Ureter (tissue), 1 donor: ENCODE measurements at places on chromosomes 13 and 19.
A peak's percentile ranks its signal among the peaks of the same experiment; 100 is the strongest.

GRCh38 chr19:1311543-1312091 lies 25.9 kb downstream of the EFNA2 start:
- no peak for DNase-seq

- DNase-seq, result no peak
Measured at GRCh38 chr13:93942016-93942415, 537.5 kb downstream of the DCT start.

- no peak for DNase-seq
Measured at GRCh38 chr19:567296-567900, 5.0 kb upstream of the BSG start.

GRCh38 chr13:50664951-50665350 lies 178.5 kb downstream of the DLEU7 start:
- DNase-seq, result no peak

DNA sequence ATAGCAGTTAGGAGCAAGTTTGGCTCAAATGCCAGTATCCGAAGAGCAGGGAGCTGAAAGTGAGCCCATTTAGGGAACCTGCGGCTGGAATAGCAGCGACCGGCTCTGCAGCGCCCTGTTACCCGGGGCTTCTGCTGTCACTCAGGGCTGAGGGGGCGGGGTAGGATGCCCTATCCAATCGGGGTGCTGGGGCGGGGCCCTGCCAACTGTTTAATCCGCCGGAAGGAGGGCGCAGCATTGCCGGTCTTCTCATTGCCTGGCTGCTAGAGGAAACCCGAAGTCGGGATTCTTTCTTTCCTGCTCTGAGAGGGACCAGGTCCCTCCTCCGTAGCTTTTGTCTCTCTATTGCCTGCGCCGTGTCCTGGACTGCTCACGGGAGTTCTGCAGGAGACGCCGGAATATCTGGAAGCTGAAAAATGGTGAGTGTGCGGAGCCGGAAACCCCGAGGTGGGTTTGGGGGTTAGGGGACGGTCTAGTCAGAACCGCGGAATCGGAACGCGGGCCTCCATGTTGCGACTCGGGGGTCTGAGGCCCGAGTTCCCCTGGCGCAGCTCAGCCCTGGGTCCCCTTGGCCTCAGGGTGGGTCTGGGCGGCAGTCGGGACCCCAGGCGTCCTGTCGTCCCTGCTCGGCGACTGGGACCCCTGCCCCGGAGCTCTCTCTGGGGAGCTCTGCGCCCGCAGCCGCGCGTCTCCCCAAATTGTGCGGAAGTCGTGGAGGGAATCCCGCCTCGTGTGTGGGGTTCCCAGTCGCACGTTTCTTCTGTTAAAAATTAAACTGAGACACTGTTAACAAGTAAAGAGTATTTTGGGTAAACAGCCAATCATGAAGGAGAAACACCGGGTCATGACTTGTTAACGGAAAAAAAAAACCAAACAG lies 22.8 kb downstream of the ZNF763 start:
- peak; percentile 97 for DNase-seq

- DNase-seq, result no peak
Measured at GRCh38 chr13:71643448-71643860, 223.6 kb downstream of the DACH1 start.

DNA sequence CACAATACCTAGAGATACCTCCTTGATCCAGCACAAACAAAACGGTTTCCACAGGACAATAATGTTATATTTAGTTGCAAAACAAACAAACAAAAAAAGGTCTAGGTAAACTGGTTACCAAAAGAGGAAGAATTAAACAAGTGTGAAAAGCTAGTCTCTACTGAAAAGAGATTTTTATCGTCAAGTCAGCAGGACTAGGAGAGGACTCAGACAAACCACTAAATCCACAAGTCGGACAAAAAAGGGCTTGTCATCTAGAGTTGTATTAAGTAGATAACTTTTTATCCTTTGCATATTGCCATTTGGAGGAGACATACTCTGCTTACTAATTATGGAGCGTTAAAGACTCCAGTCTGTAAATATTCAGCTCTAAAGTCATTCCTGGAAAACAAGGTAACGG lies 9.9 kb upstream of the KPNA3 start:
- no peak for DNase-seq

GRCh38 chr13:50845211-50845610 lies 1.7 kb upstream of the DLEU7 start:
- no peak for DNase-seq

DNA sequence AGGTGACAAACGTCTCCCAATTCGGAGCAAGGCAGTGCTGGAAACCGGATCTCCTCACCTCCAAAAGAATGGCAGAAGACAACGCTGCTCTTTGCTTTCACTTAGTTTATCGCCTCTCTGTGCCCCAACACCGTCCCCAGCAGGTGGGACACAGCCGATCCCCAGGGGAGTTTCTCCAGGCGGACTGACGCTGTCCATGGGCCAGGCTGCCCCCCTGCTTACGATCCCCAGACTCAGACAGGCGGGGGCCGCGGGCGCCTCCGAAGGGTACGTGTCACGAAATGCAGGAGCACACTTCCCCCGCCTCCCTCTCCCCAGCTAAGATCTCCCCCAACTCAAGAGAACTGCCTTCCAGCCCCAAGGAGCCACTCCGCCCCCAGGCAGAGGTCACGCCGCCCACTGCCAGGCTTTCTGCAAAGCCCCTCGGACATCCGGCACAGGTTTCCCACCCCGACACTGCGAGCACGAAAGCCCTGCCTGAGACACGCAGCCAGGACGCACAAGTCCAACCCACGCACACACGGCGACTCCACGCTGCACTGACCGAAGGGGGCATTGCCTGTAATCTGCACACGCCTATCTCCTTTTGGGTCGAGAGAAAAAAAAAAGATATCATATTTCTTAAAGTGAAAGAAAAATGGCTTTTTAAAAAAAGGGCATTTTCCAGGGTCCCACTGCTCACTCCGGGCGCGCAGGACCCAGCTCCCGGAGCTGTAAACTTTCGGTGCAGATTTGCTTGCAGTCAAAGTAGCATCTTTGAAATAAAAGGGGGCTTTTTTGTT lies 2.0 kb downstream of the SPRY2 start:
- peak; percentile 74 for DNase-seq

- no peak for DNase-seq
Measured at GRCh38 chr19:36819130-36819630, 19.0 kb downstream of the ZNF790 start.

DNA sequence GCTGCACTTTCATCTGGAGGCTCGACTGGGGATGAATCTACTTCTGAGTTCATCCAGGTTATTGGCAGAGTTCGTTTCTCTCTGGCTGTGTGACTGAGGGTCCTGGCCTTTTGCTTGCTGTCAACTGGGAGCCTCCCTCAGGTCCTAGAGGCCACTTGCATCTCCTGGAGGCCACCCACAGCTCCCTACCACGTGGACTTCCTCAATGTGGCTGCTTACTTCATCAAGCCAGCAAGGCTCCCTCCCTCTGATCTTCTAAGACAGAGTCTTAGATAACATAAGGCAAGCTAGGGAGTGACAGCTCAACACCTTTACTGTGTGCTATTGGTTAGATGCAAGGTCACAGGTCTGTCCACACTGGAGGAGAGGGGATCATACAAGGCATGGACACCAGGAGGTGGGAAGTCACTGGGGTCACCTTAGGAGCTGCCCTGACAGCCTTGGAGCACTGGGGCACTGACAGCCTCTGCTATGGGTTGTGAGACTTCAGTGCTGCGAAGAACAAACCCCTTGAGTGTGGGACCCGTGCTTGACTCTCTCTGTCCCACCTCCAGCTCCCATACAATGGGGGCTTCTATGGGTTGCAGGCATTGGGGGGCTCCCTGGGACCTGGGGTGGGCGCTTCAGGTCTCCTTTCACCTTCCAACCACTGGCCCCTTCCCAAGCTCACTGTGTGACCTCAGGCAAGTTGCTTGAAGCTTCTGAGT lies 5.3 kb downstream of the FAM187B start:
- no peak for DNase-seq

- no peak for DNase-seq
Measured at GRCh38 chr19:4581666-4582553, 22.4 kb upstream of the SEMA6B start.

- DNase-seq, result no peak
Measured at GRCh38 chr19:45895519-45895972, 6.9 kb downstream of the MYPOP start.

DNA sequence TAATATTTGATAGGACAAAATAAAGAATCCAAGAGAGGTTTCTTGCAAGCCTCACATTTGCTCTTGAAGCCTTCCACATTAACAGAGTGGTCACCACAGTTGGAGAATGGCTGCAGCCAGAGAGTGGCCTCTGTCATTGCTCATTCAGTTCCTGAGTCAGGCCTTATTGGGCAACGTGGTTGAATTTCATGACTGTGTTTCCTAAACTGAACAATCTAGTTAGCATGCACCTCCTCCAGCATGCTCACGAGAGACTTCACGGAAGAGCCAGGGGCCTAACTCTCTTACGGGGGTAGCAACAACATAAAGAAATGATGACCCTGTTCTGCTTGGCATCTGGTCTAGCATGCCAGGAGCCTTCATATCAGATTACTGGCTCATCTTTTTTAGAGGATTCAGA lies 9.6 kb upstream of the UBL3 start:
- no peak for DNase-seq

DNA sequence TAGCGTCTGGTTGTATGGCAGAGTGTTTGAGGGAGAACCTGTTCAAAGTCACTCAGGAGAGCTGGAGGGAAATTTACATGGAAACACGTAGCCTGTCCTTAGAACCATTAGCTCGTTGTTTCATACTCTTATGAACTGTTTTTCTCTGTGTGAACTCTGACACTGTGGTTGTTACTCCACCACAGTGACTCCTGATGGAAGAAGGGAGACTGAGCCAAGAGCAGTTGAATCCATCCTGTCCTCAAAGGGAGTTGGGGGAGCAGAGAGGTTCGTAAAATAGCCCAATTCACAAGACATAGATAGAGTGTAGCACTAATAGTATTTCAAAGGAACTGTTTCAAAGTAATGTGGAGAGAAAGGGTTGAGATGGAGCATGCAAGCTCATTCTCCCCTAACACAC lies 964.8 kb downstream of the PCDH9 start:
- no peak for DNase-seq

DNA sequence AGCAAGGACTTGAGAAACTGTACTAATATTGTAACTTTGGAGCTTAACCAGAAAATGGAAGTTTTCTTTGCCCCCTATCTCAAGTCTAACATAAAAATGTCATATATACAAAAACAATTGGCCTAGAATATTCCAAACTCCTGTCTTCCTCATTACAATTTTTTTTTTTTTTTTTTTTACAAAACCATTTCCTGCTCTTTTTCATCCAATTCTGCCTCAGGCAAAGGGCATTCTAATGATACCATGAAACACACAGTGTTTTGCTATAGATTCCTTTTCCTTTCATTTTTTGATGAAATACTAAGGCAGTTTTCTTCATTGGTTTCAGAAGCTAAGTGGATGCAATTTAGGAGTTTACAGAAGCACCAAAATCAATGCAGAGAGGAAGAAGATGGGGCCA lies 119.7 kb downstream of the LHFPL6 start:
- DNase-seq, result no peak

GRCh38 chr13:31057403-31058033 lies 104.2 kb downstream of the HSPH1 start:
- DNase-seq, result no peak

GRCh38 chr19:4671185-4671851 lies 1.2 kb upstream of the MYDGF start:
- DNase-seq, result no peak

- DNase-seq, result peak; percentile 84
Measured at GRCh38 chr19:4713384-4713951, 10.2 kb downstream of the DPP9 start.

- no peak for DNase-seq
Measured at GRCh38 chr13:74732736-74733385, 598.7 kb upstream of the KLF12 start.

- peak; percentile 52 for DNase-seq
Measured at GRCh38 chr19:50510121-50510670, 795 bp downstream of the JOSD2 start.

DNA sequence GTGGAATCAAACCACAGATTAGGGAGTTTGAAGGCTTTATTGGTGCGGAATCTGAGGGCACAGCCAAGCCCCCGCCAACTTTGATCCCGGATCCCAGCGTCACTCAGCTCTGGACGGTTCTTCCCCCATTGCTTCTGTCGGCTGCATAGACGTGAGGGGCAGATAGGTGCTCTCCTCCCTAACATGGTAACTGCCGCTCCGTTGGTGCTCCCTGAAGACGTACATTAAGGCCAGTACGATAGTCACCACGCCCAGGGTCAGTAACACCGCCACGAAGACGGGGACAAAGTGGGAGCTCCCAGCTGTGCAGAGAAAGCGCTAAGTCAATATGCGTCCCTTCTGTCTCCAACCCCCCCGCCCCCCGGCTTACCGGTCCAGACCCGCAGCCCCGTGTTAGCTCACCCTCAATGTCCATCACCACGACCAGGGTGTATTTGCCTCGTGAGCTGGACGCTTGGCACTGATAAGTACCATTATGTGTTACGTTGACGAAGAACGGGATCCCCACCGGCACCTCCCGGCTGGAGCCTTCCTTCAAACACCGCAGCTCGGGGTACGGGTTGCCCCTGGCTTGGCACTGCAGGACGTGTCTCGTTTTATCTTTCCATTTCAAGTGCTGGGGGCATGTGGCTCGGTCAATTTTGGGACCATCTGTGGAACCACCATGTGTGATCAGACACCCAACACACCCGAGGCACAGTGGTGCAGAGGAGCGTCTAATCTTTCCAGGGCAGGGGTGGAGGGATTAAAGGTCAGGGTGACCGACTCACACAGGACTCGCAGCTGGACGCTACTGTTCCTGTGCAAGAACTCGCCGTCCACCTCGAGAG lies 644 bp upstream of the RAVER1 start:
- DNase-seq, result no peak

- DNase-seq, result no peak
Measured at GRCh38 chr19:5612891-5613865, 9.4 kb downstream of the SAFB2 start.

GRCh38 chr13:98260357-98261164 lies 83.5 kb upstream of the RNF113B start:
- no peak for DNase-seq

DNA sequence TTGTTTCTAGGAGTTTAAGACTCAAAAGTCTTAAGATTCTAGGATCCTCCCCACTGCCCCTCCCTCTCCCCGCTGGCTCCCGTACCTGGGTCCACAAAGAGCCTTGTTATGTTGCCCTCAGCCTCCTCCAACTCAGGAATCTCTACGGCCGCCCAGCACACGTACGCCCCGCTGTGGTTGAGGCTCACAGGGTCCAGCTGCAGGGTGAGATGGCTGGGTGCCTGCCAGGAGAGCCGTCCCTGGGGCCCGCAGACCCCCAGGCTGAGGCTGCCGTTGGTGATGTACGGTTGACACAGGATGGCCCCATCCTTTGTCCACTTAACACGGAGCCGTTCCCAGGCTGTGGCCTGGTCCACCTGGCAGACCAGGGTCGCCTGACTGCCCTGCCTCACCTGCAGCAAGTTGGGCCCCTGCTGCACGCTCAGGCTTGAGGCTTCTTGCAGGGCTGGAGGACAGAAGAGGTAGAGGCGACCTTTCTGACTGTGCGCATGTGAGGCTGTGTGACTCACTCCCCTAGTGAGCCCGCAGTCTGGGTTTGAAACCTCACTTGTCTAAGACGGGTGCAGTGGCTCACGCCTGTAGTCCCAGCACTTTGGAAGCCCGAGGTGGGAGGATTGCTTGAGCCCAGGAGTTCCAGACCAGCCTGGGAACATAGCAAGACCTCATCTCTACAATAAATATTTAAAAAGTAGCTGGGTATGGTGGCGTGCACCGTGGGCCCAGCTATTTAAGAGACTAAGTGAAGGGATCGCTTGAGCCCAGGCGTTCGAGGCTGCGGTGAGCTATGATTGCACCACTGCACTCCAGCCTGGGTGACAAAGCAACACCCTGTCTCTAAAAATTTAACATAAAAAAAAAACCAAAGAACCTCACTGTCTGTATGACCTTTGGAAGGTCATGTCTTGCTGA lies 4.0 kb downstream of the TMIGD2 start:
- DNase-seq, result no peak
